ENCODE measurements at places on chromosomes 3 and 15.
A peak's percentile ranks its signal among the peaks of the same experiment; 100 is the strongest.

- no peak for DNase-seq
Measured at GRCh38 chr15:77650265-77650664, 17.6 kb upstream of the LINGO1 start.

DNA sequence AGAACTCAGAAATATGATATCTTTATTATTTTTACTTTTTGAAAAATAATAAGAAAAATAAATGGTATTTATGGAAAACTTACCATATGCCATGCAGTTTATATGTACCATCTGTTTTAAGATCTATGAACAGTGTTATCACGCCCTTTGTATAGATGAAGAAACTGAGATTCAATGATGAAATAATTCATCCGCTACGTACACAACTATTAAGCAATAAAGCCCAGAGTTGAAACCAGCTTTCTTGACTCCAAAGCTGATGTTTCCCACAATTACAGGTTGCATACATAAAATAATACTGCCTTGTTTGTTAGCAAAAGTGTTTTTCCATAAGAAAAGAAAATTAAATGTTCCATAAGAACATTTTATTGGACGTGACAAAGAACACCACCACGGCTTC is 67.2 kb upstream of the BCL6 start:
- no peak for DNase-seq

- no peak for DNase-seq
Measured at GRCh38 chr3:43704697-43705096, 14.0 kb downstream of the ABHD5 start.

GRCh38 chr3:123453675-123454074 is 4.8 kb upstream of the ADCY5 start:
- DNase-seq, result peak; percentile 17

DNA sequence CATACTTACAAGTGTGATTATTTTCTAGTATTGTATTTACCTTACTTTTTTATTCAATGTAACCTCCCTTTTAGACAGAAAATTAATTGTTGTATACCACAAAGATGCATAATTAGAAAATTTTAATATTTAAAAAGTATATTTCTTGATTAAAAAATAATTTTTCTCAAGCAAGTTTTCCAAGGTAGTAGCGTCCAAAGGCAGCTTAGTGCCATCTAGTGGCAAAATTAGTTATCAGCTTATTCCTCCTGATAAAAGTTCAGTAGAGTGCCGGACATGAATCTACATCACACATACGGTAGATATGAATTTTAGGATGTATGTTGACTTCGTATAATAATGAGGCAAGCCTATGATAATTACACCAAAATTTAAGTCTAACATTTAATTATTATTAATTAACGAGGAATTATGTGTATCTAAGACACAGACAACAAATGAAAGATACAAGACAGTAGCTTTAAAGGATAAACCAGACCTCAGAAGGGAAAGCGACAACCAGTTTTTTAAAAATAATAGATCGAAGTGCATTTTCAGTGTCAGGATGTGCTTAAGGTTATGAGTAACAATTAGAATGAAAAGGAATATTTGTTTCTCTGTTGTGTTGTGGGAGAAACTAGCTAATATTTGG is 405.9 kb downstream of the ROBO1 start:
- peak; percentile 49 for DNase-seq

- DNase-seq, result peak; percentile 35
Measured at GRCh38 chr15:86691091-86691663, 611.5 kb downstream of the AGBL1 start.

- no peak for DNase-seq
Measured at GRCh38 chr15:45417303-45417950, 39.1 kb upstream of the GATM start.

DNA sequence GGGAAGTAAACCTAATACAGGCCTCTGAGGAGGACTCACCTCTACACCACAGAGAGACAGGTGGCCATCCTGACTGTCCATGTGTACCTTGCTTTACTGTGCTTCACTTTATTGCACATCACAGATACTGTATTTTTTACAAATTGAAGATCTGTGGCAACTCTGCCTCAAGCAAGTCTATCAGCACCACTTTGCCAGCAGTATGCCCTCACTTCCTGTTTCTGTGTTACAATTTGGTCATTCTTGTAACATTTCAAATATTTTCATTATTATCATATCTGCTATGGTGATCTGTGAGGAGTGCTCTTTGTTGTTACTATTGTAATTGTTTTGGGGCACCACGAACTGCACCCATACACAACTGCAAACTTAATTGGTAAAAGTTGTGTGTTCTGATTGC is 78.0 kb downstream of the BBX start:
- DNase-seq, result no peak

GRCh38 chr3:50605901-50606326 is 5.7 kb downstream of the CISH start:
- no peak for DNase-seq

Data from NCI-H2171 treated with DMSO at 0.1 percent for 48 hours (cell line).